ENCODE measurements at places on chromosomes 12 and 14.

GRCh38 chr14:84482256-84483071, 1047.5 kb upstream of the FLRT2 start:
- DNase-seq: no peak

DNA sequence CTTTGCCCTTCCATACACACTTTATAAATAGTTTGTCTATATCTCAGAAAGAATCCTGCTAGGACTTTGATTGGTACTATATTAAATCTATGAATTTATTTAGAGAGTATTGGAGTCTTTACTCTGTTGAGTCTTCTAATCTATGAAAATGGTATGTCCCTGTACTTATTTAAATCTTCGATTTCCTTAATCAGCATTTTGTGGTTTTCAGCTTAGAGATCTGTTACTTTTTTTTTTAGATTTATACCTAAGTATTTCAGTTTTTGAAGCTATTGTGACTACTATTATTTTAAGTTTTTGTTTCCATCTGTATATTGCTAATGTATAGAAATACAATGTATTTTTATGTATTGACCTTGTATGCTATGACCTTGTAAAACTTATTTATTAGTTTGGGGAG, 13.4 kb upstream of the IFI27L2 start:
- DNase-seq: no peak

- DNase-seq: peak; percentile 85
Observed at GRCh38 chr12:6764011-6764828, 1.9 kb upstream of the PTMS start.

GRCh38 chr12:130715998-130716968, at the start of gene RIMBP2:
RIMBP2 (minus strand) TSS chr12:130716299; CDS start chr12:130479013, 237,286 bp downstream.
- peak; percentile 56 for DNase-seq

- no peak for DNase-seq
Observed at GRCh38 chr12:98424726-98425401, 90.5 kb upstream of the TMPO start.

- DNase-seq: no peak
Observed at GRCh38 chr12:31234955-31235867, 90.7 kb downstream of the SINHCAF start.

DNA sequence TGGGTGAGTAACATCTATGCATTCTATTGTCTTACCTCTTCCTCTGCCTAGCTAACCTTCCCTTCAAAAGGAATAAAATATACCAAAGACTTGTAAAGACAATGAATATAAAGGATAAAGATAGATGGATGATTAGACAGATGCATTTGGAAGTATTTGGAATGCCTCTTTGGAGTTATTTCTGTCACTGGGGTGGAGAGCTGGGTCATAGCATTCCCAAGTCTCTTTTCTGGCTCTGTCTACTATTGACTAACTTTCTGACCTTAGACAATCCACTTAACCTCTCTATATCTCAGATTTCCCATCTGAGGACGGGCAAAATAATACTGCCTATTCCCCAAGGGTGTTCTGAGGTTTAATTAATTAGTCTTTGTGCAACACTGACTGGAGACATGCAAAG, 517.4 kb downstream of the DIO2 start:
- no peak for DNase-seq

DNA sequence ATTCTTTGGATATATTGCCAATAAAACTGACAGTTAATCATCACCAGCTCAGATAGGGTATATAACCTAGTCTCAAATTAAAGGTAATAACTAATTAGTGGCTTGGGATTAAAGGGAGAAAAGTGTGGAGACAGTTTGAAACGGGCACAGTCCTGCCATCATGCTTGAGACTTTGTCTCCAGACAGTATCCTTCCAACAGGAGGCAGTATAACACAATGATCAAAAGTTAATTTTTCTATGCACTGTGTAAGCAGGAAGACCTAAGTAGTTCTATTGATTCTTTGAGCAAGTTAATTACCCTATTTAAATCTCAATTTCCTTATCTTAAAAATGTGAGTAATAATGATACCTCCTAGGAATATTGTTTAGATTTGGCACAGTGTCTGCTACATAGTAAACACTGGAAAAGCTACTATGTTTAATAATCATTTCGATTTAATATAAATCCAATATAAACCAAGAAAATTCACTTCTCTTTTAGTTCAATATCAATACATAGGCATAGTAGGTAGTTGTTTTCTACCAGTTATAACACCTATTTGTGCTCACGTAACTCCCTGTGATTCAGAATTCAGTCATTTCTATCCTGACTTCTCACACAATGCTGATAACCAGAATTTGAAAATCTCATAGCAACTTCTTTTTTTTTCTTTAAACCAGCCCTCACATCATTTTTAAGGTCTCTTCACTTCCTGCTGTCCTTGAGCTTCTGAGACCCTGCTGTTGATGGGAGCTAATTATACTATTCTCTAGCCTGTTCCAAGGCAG, 53.7 kb downstream of the GALNT4 start:
- no peak for DNase-seq

DNA sequence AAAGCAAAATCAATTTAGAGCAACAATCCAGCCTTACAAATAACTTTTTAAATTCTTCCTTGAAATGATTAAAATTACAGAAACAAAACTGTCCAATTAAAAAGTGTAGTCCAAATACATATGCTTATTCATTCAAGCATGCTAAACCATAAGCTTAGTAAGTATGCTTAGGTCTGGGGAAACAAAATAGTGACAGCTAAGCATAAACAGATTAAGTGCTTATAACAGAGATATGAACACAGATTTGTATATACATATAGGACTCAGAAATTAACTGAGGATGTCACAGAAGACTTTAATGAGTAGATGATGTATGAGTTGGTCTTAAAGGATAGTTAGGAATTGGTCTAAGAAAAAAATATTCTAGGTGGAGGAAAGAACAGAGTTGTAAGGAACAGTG, 41.8 kb downstream of the SCAF11 start:
- DNase-seq: no peak

DNA sequence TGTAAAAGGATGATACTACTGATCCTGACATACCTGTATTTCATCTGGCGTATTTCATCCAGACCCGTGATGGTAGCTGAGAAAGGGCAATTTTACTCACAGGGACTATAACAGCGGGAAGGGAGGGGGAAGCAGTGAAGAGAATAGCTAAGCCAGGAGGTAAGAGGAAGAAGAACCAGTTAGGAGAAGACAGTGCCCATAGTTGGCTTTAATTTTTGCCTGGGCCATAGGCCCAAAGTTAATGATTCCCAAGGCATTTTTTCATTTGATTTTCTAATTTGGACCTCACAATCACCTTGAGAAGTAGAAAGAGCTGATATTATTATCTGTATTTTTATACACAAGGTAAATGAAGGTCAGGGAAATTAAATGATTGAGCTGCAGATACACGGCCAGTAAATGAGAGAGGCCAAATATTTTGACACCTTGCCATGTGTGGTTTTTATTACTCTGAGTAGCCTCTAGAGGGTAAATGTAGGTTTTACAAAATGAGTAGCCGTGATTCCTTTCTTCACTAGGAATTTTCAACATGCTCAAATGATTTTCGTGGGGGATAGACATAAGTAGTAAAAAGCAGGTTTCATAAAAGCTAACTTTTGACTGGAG, 382.2 kb downstream of the FUT8 start:
- no peak for DNase-seq

DNA sequence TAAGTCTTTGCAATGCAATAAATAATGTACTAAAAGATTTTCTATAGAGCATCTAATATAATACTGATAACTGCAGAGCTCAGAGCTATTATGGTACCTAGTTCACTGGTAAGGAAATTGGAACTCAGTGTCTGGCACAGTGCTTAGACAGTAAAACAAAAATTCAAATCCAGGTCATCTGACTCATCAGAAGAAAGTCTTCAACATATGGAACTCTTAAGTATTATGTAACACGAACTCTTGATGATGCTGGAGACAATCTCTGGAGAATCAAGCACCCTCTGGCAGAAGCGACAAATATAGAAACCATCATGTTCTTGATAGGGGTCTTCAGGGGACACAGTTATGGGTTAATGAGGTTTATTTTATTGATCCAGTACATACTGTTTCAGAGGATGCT, 37.3 kb upstream of the TRHDE start:
- DNase-seq: no peak

DNA sequence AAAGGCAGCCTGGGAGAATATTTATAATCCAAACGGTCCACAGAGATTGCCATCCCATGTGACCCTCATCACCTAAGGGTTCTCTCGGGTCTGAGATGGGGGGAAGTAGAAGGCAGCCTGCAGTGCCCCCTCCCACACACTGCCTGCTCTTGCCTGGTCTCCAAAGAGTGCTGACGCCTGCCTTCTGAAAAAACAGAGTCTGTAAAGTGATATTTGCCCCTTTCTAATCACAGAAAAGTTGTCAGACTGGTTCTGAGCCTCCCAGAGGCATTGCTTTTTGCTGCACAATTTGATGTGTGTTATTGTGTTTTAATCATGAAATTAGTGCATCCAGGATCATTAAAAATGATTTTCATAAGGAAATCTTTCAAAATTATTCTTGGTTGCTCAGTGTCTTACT, 59.2 kb downstream of the TMEM30B start:
- no peak for DNase-seq

- DNase-seq: no peak
Observed at GRCh38 chr14:44204061-44204835, 302.8 kb downstream of the FSCB start.

All from hypothalamus (tissue), 51 donors.